ENCODE measurements at places on chromosomes 7 and 10. TPM values are rescaled to one million over a fixed set of nuclear protein-coding genes. Genes with fewer than 3 reads are reported as not detected.

The METTL27 gene
- polyA plus RNA-seq: 12.9 TPM

The ANKRD30A gene
- polyA plus RNA-seq: not detected

DNA sequence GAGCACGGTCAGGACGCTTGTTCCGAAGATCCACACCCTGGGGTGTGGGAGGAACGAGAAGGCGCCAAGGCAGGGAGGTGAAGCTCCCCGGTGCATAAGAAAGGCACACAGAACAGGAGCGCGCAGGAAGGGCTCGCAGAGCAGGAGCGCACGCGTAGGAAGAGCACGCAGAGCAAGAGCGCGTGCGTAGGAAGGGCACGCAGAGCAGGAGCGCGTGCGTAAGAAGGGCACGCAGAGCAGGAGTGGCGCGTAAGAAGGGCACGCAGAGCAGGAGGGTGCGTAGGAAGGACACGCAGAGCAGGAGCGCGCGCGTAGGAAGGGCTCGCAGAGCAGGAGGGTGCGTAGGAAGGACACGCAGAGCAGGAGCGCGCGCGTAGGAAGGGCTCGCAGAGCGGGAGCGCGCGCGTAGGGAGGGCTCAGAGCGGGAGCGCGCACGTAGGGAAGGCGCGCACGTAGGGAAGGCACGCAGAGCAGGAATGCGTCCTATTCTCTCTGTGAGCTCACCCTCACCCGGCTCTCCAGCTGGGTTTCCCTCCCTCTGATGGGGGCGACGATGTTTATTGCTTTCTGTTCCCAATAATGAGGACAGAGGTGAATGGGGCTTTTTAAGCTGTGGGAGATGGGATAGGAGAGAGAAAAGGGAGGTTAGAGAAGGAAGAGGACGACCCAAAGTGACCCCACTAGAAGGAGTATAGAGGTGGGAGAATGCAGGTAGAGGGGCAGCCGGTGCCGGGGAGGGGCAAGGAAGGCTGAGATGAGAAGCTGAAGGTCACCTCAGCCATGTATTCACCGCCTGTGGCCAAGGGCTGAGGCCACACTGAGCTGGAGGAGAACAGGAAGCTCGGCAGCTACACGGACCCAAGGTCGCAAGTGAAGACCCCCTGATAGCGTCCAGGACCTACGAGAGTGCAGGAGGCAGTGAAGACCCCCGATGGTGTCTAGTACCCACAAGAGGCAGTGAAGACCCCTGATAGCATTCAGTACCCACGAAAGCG is 423.2 kb downstream of the PTPRN2 start:
- DNase-seq: no peak

DNA sequence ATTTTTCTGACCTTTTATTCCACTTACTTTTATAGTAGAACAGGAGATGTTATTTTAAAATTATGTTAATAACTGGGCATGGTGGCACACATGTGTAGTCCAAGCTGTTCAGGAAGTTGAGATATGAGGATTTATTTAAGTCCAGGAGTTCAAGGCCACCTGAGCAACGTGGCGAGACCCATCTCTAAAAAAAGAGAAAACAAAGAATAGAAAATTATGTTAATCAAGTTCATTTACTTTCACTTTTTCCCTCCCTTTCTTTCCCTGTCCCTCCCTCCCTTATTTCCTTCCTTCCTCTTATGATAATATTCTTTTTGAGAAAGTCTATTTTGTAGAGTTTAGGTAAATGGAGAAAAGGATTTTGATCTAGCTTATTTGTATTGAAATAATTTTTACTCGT is 48.9 kb upstream of the HELLS start:
- no peak for DNase-seq

GRCh38 chr7:836429-836828 is 4.2 kb downstream of the SUN1 start:
- no peak for DNase-seq

DNA sequence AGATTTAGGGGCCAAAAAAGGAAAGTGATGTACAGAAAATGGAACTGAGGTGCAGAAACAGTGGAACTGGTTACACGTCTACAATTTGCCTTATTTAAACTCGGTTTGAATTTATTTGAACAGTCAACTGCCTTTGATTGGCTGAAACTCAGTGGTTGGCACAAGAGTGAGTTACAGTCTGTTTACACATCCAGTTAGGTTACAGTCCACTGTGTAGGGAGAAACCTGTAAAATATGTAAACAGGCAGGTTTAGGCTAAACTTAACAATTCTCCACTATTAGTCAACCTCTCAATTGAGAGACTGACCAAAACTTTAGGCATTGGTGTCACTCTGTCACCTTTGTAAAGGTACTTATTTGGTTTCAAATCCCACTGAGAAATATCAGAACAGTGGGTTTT is 40.3 kb upstream of the RELN start:
- no peak for DNase-seq

- no peak for DNase-seq
Observed at GRCh38 chr7:39617005-39617404, 6.4 kb upstream of the RALA start.

- peak; percentile 17 for DNase-seq
Observed at GRCh38 chr7:88835147-88835728, 39.7 kb upstream of the TEX47 start.

Measured in renal cortex interstitium (tissue), 15 donors.